Tibial nerve (tissue), 4 donors: ENCODE measurements at places on chromosomes 3 and 15. TPM values are rescaled to one million over a fixed set of nuclear protein-coding genes. Genes with fewer than 3 reads are reported as not detected.

The ZNF660 gene
- total RNA-seq = 3.3 TPM

The FHIT gene
- 9.6 TPM for total RNA-seq

The NOX5 gene
- total RNA-seq = 1.3 TPM

The KLHL40 gene
- 0.42 TPM for total RNA-seq

The STRC gene
- total RNA-seq = 1.4 TPM

DNA sequence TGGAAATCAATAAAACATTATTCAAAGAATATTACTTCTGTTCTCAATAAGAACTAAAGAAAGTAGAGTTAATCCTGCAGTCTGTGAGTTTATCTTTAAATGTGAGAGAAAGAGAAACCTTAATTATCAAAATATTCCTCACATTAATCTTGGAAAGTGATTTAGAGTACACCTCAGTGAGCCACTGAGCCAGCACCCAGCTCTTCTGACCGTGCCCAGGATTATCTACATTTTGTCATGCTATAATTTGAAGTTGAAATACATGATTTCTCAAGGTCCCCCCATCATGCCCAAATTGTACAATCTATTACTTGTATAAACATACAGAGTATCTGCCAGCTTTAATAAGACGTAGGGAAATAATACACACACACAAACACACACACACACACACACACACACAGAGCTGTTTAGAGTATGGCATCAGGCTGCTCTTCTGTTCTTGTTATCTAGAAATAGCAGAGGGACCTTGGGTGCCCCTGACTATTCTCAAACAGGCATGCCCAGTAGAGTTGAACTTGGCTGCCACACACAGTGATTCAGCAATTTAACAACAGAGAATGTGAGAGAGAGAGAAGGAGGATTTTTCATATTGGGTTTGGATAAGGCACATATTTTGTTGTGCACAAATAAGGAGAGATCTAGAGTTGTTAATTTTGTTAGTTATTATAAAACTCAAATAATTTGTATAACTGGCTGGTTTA, 74.4 kb downstream of the P2RY1 start:
- no peak overlapping the region for H3K27ac ChIP-seq
- DNase-seq = no peak
- no peaks in the 10 kb centered on the region for H3K36me3 ChIP-seq

GRCh38 chr3:119120480-119120879, 25.5 kb upstream of the TEX55 start:
- no peaks in the 10 kb centered on the region for H3K27me3 ChIP-seq
- no peak for DNase-seq
- H3K27ac ChIP-seq = no peak overlapping the region
- no peaks in the 10 kb centered on the region for H3K36me3 ChIP-seq
- H3K4me3 ChIP-seq = no peak overlapping the region

DNA sequence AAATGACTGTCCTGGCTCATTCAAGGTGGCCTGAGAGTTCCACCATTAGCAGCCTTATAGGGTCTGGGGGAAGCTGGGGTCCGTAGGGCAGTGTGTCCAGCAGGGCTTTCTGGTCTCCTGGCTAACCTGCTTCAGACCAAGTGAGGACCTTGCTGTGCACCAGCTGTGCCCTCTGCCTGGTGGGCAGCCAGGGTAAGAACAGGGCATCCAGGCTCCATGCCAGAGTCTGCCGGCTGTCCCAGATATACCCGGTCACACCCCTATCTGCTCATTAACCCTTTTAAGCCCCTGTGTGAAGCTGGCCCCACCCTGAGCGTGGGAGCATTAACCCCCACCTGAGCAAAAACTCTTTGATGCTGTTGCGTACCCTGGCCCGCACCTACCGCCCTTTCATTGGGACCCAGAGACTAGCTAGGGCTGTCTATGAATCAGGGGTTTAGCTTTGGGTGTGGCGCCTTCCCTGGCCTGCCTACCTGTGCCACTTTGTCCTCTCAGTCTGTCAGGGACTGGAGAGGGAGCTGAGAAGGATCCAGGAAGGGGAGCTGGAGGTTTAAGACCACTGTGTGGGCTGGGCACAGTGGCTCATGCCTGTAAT, 17.6 kb downstream of the SEMA3F start:
- no peaks in the 10 kb centered on the region for H3K36me3 ChIP-seq
- no peaks in the 10 kb centered on the region for H3K4me1 ChIP-seq
- no peak overlapping the region for H3K27ac ChIP-seq
- no peak for DNase-seq
- H3K4me3 ChIP-seq = no peak overlapping the region
- no peaks in the 10 kb centered on the region for H3K27me3 ChIP-seq

GRCh38 chr3:189404797-189405484, 226.2 kb upstream of the TP63 start:
- H3K4me3 ChIP-seq = no peak overlapping the region
- H3K27ac ChIP-seq = no peak overlapping the region
- no peaks in the 10 kb centered on the region for H3K4me1 ChIP-seq
- H3K36me3 ChIP-seq = no peaks in the 10 kb centered on the region
- no peaks in the 10 kb centered on the region for H3K27me3 ChIP-seq
- no peak for DNase-seq

GRCh38 chr15:100339999-100340398, 1.8 kb downstream of the ADAMTS17 start:
- DNase-seq = no peak
- H3K4me1 ChIP-seq = no peaks in the 10 kb centered on the region
- H3K36me3 ChIP-seq = no peaks in the 10 kb centered on the region

DNA sequence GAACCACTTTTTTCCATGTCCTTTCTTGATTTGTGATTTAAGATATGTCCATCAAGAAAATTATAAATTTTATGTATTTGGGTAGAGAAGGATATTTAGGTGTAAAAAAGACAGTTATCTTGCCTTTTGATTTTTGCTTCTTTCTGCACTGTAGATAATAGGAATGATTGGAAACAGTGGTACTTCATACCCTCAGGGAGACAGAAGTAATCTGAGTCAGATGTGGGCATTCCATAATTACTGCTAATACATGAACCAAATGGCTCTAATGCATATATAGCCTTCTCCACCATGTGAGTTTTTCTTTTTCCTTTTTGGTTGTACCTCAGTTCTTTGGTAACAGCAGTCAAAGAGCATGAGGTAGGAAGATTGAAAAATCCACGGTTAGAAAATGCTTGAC, 67.2 kb downstream of the RARB start:
- no peak for DNase-seq
- H3K27ac ChIP-seq = no peak overlapping the region
- no peaks in the 10 kb centered on the region for H3K36me3 ChIP-seq

GRCh38 chr15:58046467-58046866, 19.0 kb downstream of the ALDH1A2 start:
- H3K4me1 ChIP-seq = no peaks in the 10 kb centered on the region
- peaks cover 22% of the 10 kb centered on the region for H3K27me3 ChIP-seq
- H3K36me3 ChIP-seq = no peaks in the 10 kb centered on the region
- no peak overlapping the region for H3K4me3 ChIP-seq

DNA sequence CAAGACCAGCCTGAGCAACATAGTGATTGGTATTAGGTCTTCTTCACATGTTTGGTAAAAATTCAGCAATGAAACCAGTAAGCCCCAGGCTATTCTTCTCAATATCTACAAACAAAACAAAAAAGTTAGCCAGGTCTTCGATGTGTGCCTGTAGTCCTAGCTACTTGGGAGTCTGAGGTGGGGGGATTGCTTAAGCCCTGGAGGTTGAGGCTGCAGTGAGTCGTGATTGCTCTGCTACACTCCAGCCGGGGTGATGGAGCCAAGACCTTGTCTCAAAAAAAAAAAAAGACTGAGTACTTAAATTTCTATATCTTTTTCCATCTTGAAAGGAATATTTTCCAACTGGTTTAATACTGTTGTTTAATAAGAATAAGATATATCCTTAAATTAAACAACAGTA, 106.8 kb downstream of the MBNL1 start:
- no peaks in the 10 kb centered on the region for H3K27me3 ChIP-seq
- no peak for DNase-seq
- H3K4me3 ChIP-seq = no peak overlapping the region
- no peak overlapping the region for H3K27ac ChIP-seq

GRCh38 chr15:27696530-27696929, 402.6 kb downstream of the OCA2 start:
- H3K27ac ChIP-seq = no peak overlapping the region

DNA sequence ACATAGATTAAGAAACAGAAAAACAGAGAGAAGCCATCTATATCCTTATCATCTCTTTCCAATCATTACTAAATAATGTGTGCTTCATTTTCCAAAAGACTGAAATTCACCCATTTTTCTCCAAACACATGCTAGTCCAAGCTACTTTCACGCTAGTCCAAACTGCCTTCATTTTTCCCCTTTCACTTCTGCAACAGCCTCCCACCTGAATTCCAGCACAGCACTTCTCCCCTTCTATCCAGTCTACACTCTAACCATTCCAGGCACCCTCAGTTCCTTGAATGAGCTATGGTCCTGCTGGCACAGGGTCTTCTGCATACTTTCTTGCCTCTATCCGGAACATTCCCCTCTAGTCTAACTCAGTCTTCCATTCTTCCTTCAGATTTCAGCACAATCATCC, 112.0 kb downstream of the THRB start:
- no peak overlapping the region for H3K27ac ChIP-seq
- no peaks in the 10 kb centered on the region for H3K27me3 ChIP-seq
- no peak for DNase-seq
- H3K4me3 ChIP-seq = no peak overlapping the region

DNA sequence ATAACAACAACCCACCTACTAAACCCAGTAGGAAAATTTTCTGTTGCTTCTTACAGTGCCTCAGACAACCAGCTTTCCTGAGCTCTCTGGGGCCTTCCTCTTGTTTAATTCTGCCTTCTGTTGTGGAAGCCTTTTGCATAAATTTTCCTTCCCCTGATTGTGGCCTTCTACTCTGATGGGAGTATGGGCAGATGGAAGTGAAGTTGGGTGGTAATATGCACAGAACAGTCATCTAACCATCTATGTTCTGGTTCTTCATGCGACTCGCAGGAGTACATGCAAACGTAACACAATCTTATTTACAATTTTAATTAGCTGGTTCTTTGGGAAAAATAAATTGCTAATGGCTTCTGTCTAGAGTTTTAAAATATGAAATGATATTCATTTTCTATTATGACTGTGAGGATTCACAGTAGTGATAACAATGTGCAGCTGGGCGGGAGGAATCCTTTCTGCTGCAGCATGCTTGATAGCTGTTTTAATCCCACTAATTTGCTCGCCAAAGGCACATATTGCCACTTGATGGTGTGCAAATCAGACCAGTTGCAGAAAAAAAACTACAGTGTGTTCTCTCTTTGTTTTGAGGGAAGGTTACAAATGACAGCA, 311.5 kb upstream of the ROPN1 start:
- no peak overlapping the region for H3K27ac ChIP-seq
- H3K27me3 ChIP-seq = no peaks in the 10 kb centered on the region
- DNase-seq = no peak
- H3K4me1 ChIP-seq = no peaks in the 10 kb centered on the region
- H3K4me3 ChIP-seq = no peak overlapping the region

DNA sequence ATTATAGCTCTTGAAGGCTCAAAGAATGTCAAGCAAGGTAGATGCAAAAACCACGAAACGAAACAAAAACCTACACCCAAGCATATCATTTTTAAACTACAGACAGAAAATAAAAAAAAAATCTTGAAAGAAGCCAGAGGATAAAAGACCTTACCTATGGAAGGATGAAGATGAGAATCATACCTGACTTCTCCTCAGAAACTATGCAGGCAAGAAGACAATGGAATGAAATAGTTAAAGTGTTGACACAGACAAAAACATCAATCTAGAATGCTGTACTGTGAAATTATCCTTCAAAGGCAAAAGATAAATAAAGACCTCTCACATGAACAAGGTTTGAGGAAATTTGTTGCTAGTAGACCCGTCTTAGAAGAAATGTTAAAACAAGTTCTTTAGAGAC, 372.0 kb downstream of the ZIC4 start:
- H3K36me3 ChIP-seq = no peaks in the 10 kb centered on the region
- DNase-seq = no peak
- no peak overlapping the region for H3K4me3 ChIP-seq
- H3K4me1 ChIP-seq = no peaks in the 10 kb centered on the region

DNA sequence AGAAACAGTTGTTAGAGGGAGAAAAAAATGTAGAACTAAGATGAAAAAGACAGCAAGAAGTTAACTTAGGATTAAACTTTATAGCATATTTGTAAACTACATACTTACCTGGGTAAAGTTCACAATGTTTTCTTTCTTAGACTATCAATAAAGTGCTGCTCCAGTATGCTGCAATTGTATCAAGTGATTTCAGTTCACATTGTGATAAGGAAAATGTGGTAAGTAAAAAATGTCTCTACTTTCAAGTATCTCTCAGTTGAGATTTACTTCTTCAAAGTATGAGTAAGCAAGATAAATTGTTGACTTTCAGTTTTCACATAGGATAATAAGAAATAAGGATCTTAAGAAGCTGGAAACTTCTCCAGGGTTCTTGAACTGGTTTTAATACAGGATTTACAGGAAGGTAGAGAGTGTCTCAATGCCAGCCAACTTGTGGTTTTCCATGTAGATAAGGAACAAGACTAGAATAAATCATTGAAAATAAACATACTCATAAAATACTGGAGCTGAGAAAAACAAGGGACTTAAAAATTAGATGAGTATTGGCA, 528.8 kb downstream of the UNC13C start:
- no peaks in the 10 kb centered on the region for H3K27me3 ChIP-seq
- H3K27ac ChIP-seq = no peak overlapping the region
- no peak for DNase-seq
- H3K4me1 ChIP-seq = no peaks in the 10 kb centered on the region

- no peaks in the 10 kb centered on the region for H3K36me3 ChIP-seq
- DNase-seq = no peak
- no peak overlapping the region for H3K4me3 ChIP-seq
- peak overlapping the region; percentile 36 for H3K27ac ChIP-seq
- H3K27me3 ChIP-seq = no peaks in the 10 kb centered on the region
Measured at GRCh38 chr15:31442699-31443111, 116.1 kb downstream of the KLF13 start.

DNA sequence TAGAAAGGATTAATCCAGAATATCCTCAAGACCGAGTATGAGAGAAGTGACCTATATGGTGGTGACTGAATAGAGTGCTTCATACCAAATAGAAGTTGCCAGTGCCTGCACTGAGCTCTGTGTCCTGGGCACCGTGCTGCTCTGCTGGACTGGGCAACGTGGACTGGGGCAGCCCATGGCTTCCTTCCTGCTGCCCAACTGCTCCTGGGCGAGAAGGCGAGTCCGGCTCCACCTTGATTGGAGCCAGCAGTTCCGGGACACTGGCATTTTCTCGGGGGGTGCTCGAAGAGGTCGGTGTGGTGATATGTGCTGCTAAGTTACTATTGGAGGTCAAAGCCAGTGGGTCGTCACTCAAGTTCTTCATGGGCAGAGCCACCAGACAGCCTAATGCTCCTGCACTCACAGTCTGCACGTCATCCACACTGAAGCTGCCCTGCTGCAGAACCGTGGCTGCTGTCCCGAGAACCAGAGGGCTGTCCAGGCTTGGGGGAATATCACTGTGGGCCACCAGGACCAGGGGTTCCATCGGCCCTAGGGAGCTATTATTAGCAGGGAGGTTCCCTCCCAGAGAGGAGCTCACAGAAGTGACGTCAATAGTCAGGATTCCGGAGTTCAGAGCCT, 14.1 kb downstream of the ZXDC start:
- H3K27ac ChIP-seq = no peak overlapping the region
- no peak for DNase-seq
- no peaks in the 10 kb centered on the region for H3K4me1 ChIP-seq
- no peaks in the 10 kb centered on the region for H3K27me3 ChIP-seq
- H3K4me3 ChIP-seq = no peak overlapping the region
